Activated T-helper 9 cell treated with anti-CD3 and anti-CD28 coated beads, Interleukin-2, amount 50 U/mL, for 16 hours (primary cell): ENCODE measurements at places on chromosomes 7 and 10.

GRCh38 chr7:68697796-68698280 lies 900.4 kb upstream of the AUTS2 start:
- no peak for DNase-seq

DNA sequence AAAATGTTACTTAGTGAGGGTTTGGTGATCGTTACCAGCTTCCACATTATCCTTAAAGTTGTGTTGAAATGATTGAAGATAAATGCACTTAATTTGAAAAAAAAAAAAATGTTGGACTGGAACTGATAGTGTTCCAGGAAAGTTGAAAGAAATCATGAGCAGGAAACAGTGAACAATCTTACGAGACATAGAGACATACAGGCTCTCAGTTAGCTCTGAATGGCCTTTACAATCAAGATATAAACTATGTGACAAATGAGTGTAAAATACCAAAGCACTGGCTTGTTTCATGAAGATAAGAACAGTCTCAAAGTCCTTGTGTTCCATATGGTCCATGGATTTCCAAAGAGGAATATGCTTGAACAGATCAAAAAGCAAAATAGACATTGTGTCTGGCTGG lies 430.1 kb upstream of the ETV1 start:
- no peak for DNase-seq

- DNase-seq = no peak
Observed at GRCh38 chr7:107372298-107372697, 97.6 kb upstream of the GPR22 start.

DNA sequence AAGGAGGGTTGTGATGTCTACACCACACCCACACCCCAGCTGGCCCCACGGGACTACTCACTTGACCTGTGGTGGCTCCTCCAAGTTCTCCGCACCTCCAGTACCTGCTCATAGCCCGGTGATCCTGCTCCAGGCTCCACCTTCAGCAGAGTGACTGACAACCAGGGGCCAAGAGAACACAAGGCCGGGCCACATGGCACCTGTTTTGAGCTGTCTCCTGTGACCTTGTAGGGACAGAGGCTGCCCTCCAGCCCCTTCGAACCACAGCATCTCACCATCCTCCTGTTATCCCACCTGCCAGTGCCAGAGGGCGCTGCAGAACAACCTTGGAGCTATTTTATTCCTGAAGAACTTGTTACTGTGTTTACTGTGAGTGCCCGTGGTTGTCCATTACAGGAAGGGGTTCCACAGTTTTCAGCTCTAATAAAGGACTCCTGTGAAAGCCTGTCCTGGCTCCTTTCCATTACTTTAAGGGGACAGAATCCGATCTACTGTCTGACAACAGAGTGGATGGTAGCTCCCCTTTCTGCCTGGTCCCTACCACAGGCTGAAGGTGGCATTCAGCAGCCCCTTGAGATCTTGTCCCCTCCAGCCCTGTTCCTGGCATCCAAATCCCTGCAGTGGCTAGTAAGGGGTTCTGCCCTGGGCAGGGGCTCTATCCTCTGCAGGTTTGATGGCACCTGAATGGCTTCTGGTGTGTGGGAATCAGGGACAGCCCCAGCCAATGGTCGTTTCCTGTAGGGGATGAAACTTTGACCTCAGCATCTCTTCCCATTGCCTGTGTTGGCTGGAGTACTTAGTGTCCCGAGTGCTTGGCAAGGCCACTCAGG lies 50.8 kb downstream of the C10orf120 start:
- DNase-seq = no peak

GRCh38 chr7:6644728-6645127 lies 7.6 kb downstream of the ZNF316 start:
- no peak for DNase-seq

DNA sequence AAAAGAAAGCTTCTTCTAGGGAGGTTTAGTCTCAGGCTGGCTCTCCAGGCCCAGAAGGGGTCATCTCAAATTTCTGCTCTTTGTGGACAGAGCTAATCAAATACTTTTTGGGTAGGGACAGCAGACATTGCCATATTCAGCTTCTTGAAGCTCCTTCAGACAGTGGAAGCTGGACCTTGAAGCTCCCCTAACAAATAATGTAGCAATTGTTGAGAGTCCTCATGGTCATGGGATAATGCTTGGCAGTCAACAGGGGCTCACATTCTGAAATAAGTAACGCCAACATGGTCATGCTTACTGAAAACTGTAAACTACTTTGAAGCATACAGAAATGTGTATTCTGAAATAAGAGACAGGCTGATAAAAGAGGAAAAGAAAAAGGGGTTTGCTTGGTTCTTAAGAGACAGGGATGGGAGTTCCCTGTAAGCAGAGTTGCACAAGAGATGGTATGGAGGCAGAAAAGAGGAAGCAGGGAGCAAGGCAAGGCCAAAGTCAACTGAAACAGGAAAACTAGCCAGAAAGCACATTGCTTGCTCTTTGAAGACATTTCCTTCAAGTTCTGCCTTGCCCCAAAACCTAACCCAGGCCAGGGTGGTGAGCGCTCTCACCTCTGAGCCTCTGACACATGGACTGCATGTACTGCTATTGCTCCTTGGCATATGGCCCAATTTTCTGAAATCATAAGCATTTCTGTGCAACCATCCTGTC lies 53.1 kb upstream of the KMT2E start:
- no peak for DNase-seq

- no peak for DNase-seq
Observed at GRCh38 chr7:8724080-8724718, 290.8 kb downstream of the NXPH1 start.

DNA sequence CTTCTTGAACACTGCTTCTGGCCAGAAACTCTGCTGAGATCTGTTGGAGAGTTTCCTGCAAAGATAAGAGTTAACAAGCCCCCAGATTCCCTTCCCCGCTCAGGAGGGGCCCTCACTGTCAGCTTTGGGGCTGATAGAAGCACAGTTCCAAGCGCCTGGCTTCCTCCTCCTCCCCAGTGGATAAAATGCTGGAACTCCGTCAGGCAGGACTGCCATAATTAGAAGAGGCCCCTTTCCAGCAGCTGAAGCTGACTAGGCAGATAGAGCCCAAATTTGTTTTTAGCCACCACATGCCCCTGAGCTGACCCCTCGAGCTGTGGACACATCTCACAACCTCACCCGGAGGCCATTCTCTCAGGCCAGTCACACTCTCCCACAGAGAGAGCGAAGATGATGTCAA lies 89.4 kb downstream of the TBXAS1 start:
- DNase-seq = no peak

DNA sequence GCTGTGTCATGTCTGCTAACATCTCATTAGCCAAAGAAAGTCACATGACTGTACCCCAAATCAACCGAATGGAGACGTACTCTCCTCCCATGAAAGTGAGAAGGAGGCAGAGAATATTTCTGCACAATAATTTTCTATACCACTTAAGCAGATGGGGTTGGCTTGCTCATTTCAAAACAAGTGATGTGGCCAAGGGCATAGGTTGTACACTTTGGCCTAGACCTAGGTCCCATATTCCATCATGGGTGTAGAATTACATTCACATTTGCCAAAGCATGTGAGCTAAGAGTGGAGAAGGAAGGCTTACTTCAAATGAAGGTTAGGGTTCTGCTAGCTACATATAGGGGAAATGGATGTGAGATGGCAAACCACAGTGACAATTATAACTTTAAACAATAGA lies 83.0 kb downstream of the ZNF365 start:
- DNase-seq = no peak
